ENCODE measurements at places on chromosomes 5 and 9. TPM values are rescaled to one million over a fixed set of nuclear protein-coding genes. Genes with fewer than 3 reads are reported as not detected.
A peak's percentile ranks its signal among the peaks of the same experiment; 100 is the strongest.

GRCh38 chr5:1836176-1836890 is 35.1 kb downstream of the NDUFS6 start:
- DNase-seq, result no peak

DNA sequence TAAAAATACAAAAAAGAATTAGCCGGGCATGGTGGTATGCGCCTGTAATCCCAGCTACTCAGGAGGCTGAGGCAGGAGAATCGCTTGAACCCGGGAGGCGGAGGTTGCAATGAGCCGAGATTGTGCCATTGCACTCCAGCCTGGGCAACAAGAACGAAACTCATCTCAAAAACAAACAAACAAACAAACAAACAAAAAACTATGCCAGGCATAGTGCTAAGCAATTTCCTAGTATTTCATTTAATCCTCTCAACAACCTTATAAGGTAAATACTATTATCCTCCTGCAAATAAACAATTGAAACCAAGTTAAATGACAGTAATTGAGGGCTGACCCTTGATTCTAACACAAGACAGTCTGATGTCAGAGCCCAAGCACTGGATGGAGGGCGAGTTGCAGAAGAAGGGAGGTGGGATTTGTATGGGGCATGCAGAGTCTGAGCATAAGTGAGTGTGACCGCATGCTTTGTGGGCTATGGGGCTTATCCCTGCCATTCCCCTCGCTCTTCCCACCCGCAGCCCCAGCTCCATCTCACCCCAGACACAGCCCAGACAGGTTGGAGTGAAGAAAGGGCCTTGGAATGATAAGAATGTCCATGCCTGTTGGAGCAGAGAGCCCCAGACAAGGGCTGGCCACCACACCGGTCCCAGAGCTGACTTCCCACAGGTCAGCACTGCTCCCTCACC is 24.3 kb upstream of the RPS14 start:
- DNase-seq, result peak; percentile 82

- DNase-seq, result no peak
Observed at GRCh38 chr9:125989524-125990180, 242.5 kb downstream of the PBX3 start.

GRCh38 chr9:125760537-125760936 is 13.4 kb downstream of the PBX3 start:
- no peak for DNase-seq

- DNase-seq, result no peak
Observed at GRCh38 chr9:34552986-34553385, 30.2 kb upstream of the ENHO start.

Gene ZNF367
- total RNA-seq, result 21.2 TPM

- no peak for DNase-seq
Observed at GRCh38 chr5:170268884-170269283, 28.7 kb downstream of the LCP2 start.

Measured in HT1080 (cell line).